Ecto neural progenitor cell (in vitro differentiated cells): ENCODE measurements at places on chromosomes 3 and 15.

- DNase-seq, result peak; percentile 54
Measured at GRCh38 chr3:46276497-46277099, 34.3 kb downstream of the CCR3 start.

DNA sequence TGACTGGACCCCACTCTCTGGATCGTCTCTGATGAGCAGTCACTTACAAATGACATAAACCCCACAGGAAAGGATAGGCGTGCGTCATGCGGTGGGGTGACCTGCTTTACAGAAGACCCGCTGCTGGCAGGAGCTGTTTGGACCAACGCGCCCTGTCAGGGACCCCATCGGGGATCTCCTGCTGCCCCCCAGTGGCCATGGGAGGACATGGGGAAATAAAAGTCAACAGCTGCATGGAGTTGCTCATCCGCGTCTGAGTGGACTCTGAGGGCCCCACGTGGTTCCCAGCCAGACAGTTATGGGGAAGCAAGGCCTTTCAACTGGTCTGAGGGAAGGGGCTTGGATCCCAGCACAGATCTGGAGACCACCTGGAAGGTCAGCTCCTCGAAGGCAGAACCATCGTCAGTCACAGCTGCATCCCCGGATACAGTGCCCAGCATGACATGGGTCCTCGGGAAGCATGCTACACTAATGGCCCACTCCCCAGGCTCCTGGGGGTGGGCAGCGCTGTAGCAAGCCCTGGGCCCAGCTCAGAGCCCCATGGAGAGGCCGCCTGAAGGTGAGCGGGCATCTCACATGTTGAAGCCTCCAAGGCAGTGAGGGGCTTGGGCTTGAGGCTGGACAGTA lies 32.1 kb downstream of the PTH1R start:
- DNase-seq, result peak; percentile 91

DNA sequence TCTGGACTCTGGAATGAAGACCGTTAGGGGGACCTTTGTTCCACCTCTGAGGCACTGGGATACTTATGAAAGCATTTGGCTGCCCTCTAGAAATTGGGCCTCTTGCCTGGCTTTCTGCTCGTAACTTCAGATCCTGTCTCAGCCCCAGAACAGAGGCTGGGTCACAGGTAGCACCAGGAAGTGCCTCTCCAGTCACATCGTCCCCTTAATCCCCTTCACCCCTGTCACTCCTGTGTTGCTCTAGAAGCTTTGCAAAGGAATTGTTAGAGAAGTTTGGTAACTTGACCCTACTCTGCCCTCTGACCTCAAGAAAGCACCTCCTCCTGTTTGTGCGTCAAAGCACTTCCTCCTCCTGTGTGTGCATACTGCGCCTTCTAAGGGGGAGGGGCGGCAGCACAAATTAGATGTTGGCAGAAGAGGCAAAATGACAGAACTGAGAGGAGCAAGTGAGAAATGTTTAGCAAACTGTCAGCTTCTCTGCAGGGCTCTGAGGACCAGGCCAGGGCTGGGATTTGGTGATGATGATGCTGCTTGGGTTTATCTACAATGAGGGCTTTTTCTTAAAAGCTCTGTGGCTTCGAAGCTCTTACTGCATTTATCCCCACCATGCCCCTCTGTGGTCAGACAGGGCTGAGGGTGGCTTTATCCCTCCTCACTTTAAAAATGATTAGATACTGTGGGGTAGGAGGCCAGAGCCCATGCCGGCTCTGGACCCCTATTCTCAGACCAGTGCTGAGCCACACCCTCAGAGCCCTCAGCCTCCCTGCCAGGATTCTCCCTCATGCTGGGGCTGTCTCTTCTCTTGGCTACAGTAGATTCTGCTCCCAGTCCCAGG lies 76.2 kb downstream of the LARS2 start:
- DNase-seq, result peak; percentile 62

DNA sequence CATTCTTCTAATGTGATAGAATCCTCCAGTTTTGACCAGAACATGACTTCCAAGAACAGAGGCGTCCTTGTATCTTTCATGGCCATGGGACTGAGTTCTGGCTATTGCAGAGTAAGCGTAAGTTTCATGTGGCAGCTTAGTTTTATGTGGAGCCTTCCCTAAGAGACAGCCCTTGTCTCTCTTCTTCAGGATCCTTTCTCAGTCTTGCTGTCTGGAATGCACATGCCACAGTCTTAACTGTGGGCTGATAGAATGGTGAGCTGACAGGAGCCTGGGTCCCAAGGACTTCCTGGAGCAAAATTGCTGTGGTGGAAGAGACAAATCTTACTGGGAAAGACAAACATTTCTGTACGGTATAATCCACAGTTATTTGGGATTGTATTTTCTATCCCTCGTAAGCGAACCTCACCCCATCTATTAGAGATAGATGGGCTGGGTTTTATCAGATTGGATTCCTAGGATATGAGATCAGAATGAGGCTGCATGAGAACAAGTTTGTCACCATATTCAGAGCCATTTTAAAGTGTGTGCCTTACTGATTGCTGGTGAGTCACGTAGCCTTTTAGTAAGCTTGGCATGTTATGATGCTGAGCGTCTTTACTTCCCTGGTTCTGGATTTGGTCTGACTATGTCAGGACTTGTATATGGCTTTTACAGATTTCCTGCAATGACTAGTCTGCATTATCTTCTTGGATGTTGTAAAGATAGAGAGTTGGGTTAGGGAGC lies 32.8 kb downstream of the CDIN1 start:
- DNase-seq, result no peak

DNA sequence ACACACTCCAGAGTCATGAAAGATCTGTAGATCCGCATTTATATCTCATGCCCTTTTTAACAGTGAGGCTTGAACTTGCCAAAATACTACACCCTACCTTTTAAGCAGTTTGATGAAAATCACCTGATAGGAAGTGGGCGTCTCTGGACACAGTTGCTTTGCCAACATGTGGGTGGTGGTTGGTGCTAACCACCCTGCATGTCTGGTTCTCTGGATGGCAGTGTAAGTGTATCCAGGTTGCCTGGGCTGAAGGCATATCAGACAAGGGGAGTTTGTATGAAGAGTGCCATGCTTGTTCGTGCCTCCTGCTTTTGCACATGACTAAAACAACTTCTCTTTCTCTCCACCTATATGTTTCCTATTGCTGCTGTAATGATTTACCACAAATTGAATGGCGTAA lies 159.6 kb downstream of the GHSR start:
- DNase-seq, result no peak

DNA sequence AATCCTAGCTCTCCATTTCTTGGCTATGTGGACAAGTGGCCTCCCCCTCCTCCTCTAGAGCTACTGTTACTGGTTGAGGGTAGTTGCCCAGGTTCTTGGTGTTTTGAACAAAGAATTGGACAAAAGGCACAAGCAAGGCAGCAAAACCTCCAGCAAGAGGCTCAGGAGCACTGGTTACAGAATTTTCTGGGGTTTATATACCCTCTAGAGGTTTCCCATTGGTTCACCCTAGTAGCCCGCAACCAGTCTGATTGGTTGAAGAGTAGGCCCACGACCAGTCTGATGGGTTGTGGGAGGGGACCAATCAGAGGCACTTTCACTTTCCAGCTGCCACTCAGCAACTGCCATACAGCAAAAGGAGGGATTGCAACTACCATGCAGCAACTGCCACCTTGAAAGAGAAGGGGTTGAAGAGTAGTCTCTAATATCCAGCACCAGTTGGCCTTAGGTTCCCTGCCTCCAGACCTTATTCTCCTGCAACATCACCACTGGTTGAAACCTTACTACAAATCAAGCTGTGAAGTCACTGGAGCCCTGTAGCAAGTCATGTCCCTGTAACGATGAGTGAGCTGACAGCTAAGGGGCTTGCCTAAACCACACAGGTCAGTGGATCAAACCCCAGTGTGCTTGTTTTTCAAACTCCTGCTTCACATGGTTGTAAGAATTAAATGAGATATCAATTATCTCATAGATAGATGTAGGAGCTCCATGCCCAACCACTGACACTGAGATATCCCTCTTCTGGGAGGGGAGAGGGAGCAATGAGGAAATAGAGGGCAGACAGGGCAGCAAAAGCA lies 2.9 kb upstream of the C15orf39 start:
- DNase-seq, result no peak

DNA sequence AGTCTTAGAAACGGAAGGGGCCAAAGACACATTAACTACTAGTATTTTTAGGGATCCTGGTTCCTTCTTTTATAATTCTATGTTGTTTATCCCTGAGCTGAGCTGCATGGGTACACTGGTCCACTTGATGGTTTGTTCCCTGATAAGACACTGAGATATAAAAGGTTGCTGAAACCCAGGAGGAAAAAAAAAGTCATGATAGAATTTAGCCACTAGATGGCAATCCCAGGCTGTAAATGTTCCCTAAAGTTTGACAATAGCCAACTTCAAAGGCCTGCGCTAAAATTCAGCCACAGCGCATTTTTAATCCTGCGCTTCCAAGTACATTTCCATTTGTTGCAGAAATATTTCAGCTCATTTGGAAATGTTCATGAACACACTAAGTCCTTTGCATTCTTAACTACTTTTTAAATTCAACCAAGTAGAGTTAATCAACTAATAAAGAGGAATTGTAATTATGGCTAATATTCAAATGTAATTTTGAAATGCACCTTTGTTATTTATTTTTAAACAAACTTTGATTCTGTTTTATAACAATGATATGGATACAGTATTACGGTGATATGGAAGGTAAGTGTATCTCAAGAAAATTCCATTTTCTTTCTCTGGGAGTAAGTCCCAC lies 249.3 kb upstream of the FEZF2 start:
- no peak for DNase-seq

GRCh38 chr15:45097466-45097865 lies 16.5 kb downstream of the DUOX2 start:
- no peak for DNase-seq

- no peak for DNase-seq
Measured at GRCh38 chr3:106114848-106115247, 246.0 kb upstream of the CBLB start.

DNA sequence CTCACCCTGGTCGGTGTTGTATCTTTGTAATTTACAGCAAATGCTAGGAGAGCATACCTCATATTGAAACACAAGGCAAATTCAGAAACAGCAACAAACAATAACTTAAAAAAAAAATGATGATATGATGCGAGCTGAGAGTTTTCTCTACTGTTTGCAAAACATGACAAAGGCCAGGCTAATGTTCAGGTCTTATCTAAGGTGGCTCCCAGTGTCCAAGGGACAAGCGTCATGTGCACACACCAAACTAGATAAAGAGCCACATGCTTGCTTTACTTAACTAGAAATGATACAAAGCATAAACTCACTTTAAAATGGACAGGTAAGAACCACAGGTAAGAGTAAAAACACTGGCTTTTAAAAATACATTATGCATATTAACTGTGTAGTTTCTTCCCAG lies 375.9 kb downstream of the FOXP1 start:
- no peak for DNase-seq

GRCh38 chr15:51758645-51759044 lies 7.2 kb downstream of the TMOD2 start:
- DNase-seq, result no peak

- no peak for DNase-seq
Measured at GRCh38 chr15:33679061-33679460, 289.2 kb upstream of the CHRM5 start.

DNA sequence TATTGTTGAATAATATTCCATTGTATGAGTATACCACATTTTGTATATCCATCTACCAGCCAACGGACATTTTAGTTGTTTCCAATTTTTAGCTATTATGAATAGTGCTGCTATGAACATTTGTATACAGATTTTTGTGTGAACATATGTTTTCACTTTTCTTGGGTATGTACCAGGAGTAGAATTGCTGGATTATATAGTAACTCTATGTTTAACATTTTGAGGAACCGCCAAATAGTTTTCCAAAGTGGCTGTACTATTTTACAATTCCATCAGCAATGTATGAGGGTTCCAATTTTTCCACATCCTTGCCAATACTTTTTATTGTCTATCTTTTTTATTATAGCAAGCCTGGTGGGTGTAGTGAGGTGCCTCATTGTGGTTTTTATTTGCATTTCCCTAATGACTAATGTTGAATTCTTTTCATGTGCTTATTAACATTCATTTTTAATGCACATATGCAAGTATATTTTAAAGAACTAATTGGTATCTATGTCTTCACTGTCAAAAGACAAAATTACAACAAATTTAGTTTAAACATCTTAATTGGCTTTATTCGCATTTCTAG lies 77.5 kb upstream of the PIAS1 start:
- DNase-seq, result no peak

GRCh38 chr3:42844412-42844713 lies 31.3 kb downstream of the CYP8B1 start:
- no peak for DNase-seq

- DNase-seq, result no peak
Measured at GRCh38 chr15:83200162-83200561, 7.5 kb downstream of the HDGFL3 start.

- DNase-seq, result no peak
Measured at GRCh38 chr3:123080864-123081562, 14.2 kb downstream of the PDIA5 start.

DNA sequence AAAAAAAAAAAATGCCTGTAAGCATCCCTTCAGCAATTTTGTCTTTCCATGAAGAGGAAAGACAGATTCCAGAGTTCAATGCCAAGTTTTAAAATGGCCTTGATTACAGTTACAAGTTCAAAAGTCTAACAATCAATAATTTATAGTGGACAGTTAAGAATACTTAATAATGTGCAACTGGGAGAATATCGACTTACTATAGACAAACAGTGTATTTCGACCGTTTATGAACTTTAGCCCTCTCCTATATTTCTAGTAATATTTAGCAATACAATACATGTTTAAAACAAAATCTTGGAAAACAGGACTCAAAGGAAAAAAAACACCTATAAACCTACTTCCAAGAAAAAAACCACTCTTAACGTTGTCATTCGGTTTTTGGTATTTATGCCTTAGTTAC lies 1.5 kb downstream of the PBRM1 start:
- DNase-seq, result no peak

DNA sequence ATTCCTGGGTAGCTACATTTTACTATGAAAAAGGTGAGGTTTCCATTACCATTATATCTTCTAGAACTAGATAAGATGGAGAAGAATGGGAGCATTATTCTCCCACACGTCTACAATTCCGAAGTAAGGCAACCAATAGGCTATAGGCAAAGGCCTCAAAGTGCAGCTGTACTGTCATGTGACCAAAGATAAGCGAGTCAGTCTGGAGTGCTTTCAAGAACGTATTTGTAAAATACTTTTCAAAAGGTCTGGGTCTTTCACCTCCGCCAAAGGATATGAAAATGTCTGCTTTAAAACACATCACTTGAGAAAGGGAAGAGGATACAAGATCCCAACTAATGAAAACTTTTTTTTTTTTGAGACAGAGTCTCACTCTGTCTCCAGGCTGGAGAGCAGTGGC lies 9.9 kb downstream of the CCPG1 start:
- DNase-seq, result no peak

- no peak for DNase-seq
Measured at GRCh38 chr3:114892880-114893279, 254.2 kb downstream of the ZBTB20 start.

GRCh38 chr3:32948625-32949445 lies 2.6 kb upstream of the CCR4 start:
- no peak for DNase-seq

DNA sequence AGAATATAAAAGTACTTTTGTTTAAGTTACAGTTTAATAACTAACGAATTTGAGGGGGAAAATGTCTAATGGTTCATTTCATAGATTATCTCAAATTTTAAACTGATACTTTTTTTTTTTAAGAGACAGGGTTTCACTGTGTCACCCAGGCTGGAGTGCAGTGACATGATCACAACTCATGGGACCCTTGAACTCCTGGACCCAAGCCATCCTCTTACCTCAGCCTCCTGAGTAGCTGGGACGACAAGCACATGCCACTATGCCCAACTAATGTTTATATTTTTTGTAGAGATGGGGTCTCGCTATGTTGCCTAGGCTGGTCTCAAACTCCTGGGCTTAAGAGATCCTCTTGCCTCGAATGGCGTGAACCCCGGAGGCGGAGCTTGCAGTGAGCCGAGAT lies 16.5 kb downstream of the LRRC58 start:
- DNase-seq, result no peak
